EH (cell line): ENCODE measurements at places on chromosomes 11 and 22.

- DNase-seq: no peak
These were observed 39.3 kb downstream of the NF2 start for GRCh38 chr22:29642694-29643093.

- peak; percentile 20 for DNase-seq
These were observed 13.7 kb downstream of the SULT4A1 start for GRCh38 chr22:43848366-43849171.

DNA sequence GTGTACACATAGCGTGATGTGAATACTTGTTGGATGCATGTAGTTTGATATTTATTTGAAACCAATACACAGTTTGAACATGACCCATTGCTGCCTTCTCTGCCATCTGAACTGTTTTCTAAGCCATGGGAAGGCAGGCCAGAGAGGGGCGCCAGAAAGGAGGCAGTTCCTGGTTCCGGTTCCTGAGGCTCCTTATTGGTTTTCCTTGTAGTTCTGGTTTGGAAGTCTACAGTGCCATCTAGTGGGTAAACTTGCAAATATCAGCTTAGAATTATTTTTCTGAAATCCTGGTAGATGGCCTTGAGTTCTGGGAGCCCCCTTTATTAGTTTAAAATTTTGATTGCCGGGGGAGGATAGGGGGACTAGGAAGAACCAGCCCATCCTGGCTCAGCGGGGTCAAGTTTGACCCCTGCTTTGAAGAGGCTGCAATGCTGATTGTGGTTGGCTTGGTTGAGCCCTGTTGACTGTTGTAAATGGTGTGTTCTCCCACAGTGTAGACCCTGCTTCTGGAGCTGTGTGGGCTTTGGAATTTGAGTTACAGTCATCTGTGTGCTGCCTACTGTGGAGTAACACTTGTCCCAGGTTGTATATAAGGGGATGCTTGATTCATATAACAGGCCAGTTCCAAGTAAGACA, 48.4 kb downstream of the GRAMD1B start:
- DNase-seq: peak; percentile 85

DNA sequence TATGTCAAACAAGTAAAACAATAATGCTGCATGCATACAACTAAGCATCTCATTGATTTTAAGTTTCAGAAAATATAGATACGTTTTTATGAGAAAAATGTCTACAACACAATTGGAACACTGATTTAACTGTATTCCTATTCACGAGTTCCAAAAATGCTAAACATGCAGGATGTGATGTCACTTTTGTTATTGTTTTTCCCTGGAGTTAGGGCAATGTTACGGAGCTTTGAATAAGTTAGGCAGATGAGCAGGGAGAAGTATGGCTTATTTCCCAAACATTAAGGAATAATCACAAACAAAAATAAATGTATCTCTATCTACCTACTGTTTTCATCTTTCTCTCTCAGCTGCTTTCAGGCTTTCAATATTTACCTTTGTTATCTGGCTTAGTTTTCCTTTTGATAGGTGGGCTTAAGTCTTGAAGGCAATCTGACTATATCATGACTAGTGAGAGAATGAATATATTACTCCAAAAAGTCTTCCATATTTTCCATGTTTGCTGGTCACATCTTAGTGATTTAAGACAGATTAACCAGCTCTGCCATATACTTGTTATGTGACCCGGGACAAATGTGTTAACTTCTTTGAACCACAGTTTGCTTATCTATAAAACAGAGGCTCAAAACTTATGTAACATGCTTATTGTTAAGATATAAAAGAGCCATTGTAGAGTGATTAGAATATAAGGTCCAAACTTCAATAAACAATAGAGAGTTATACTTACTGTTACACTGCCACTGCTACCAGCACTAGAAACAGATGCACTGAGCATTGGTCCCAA, 854.4 kb upstream of the CCDC90B start:
- DNase-seq: no peak

DNA sequence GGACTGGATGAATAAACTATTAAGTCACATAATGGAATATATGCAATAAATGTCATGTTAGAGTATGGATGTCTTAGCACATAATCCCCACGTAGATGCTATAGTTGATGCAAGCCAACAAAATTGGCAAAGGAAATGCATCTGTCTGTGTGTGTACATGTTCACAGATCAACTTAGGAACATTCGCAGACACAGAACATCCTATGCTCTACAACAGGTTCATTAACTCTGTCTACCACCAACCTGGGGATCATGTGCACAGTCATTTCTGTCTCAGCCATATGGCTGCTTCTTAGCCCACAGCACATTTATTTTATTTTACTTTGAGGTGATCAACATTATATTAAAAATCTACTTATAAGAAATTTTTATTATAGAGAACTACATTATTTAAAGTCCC, 4.9 kb downstream of the MSANTD4 start:
- DNase-seq: no peak

GRCh38 chr11:82960779-82961143, 59.2 kb downstream of the DDIAS start:
- no peak for DNase-seq

DNA sequence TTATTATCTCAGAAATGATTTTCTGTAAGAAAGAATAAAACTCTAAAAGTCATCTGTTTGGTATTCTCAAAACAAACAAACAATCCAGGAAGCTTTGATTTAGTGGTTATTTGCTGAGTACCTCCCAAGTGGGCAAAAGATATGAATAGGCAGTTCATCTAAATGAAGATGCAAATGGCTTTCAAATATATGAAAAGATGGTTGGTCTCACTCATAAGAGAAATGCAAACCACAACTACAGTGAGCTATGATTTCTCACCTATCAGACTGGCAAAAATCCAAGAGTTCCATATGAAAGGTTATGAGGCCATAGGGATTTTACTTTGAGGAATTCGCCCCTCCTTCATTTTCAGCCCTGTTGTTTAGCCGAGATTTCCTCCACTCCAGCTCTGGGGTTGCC, 11.3 kb upstream of the P2RY2 start:
- peak; percentile 35 for DNase-seq

DNA sequence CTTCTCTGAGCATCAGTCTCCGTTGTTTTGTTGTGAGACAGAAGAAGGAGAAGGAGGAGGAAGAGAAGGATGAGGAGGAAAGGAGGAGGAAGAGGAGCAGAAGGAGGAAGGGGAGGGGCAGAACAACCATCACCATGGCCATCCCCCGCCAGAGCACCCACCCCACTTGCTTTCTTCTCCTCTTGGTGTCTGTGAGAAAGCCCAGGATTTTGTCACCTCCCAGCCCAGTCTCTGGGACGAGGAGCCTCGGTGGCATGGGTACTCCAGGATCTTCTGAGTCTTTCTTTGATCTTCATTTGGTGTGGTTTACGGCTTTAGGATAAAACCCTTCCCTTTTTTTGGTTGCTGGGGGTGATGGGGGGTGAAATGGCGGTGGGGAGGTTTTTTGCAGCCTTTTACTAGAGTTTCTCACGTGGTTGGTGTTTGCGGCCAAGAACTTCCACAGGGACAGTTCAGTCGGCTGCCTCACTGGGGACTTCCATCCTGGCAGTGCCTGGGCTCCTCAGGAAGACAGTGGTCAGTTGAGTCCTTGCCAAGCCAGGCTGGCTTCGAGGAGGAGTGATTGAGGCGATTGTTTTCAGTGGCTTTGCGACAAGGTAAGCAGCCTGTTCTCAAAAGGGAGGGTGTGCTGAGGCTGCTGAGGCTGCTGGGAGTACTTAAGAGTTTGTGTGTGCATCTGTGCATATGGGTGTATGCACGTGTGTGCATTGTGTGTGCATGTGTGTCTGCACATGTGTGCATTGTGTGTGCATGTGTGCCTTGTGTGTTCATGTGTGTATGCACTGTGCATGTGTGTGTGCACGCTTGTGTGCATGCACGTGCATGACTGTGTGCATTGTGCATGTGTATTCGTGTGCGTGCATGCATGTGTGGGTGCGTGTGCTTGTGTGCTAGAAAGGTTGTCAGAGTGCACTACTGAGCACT, 567.5 kb downstream of the TBC1D22A start:
- DNase-seq: no peak

- DNase-seq: peak; percentile 57
These were observed 19.3 kb downstream of the GTPBP1 start for GRCh38 chr22:38724926-38725571.

- no peak for DNase-seq
These were observed 215.3 kb downstream of the TBC1D22A start for GRCh38 chr22:46977656-46978343.

DNA sequence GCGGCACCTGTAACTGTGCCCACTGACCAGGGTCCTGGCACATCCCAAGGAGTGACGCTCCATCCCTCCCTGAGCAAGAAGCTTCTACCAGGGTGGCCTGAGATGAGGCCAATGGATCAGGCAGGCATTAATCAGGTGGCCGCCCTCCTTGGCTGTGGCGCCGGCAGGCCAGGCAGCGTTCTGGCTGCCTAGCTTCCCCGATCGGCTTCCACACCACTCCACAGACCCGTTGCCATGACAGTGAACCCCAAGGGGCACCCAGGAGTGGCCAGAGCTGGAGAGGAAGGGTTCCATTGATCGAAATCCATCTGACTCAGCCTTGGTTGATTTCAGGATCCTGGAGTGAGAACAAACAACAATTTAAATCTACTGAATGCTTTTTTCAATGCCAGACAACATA, 20.5 kb downstream of the LRRC55 start:
- DNase-seq: no peak

DNA sequence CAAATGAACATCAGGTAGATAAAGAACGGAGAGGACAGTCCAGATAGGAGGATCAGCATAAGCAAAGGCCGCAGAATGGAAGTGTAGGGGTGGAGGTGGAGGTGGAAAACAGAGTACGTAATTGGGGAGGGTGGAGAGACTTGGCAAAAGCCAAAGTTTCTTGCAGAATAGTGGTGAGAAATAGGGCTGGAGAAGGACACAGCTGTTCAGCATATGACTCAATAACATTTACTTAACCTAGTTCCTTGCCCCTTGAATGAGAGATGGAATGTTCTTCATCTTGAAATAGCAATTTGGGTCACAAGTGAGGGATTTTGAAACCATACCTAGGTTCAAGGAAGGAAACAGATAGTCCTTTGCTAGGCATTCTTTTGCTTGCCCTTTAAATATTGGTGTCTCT, 235.9 kb upstream of the ARHGAP20 start:
- DNase-seq: no peak

- DNase-seq: peak; percentile 43
These were observed 2.6 kb upstream of the NAALADL1 start for GRCh38 chr11:65060913-65061408.

DNA sequence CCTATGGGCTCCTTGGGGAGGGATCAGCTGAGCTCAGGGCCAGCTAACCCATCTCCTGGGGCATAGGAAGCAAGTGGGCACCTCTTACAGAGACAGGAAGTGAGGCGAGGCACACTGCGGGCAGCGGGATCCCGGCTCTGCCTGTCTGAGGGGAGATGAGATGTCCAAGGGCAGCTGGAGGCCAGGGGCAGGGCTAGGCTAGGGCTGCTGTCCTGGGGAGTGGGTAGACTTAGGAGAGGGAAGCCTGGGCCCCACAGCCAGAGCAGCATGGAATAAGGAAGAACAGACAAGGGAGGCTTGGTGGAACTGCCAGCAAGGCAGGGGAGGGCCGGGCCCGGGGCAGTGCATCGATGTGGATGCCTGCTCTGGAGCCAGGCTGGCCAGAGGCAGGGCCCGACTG, 76.3 kb downstream of the MORC2 start:
- no peak for DNase-seq

- peak; percentile 78 for DNase-seq
These were observed 10.7 kb downstream of the PRG3 start for GRCh38 chr11:57370251-57370650.

- DNase-seq: peak; percentile 94
These were observed 83.6 kb downstream of the PIWIL4 start for GRCh38 chr11:94650756-94651155.

DNA sequence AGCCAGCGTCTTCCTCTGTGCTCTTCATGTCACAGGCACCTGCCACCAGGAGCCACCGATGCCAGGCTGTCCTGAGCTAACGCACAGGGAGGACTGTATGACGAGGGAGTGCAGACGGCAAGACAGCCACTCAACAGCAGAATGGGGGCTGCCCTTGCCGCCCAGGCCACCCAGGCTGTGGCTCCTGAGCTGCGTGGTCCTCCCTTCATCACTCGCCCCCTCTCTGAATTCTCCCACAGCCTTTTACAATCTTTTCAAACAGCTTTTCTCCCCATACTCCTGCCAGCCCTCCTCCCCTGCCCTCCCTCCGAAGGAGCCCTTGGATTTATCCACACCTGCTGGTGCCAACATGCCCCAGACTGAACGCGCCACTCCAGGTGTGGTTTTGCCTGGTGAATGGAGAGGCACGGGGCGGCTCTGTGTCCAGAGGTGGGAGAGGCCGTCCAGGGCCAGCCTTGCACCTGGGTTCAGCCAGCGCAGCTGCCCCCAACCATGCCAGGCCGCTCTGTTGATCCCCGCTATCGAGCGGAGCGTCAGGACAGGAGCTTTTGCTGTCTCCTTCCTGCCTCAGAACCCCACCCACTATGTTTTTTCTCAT, 22.0 kb downstream of the OVOL1 start:
- no peak for DNase-seq

DNA sequence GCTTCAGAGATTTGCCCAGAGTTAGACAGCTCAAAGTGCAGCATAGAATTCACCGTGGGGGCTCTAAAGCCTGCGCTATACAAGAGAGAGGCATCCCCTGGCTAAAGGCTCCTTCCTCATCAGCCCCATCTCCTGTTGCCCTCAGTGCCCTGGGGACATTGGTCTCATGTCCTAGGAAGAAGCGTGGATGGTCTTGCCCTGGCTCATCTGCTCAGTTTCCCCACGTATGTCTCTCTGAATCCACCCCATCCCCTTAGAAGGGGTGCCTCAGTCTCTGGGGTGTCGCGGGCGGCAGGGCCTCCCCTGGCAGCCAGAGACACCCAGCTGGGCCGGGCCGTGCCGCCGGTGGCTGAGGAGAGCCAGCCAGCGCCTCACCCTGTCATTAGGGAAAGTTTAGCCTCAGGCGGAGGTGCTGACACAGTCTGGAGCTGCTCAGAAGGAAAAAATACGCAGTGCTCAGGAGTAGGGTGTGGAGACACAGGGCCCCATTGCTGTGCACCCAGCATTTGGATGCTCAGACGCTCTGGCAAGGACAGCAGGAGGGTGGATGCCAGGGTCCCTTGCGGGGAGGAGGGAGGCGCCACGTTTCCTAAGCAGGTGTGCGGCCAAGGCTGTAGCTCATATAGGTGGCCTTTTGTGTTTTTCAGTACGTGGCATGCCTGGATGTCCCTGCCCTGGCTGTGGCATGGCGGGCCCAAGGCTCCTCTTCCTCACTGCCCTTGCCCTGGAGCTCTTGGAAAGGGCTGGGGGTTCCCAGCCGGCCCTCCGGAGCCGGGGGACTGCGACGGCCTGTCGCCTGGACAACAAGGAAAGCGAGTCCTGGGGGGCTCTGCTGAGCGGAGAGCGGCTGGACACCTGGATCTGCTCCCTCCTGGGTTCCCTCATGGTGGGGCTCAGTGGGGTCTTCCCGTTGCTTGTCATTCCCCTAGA, 1.3 kb downstream of the SLC39A13 start:
- peak; percentile 71 for DNase-seq
